ENCODE measurements at places on chromosomes 2 and 18.
A peak's percentile ranks its signal among the peaks of the same experiment; 100 is the strongest.

DNA sequence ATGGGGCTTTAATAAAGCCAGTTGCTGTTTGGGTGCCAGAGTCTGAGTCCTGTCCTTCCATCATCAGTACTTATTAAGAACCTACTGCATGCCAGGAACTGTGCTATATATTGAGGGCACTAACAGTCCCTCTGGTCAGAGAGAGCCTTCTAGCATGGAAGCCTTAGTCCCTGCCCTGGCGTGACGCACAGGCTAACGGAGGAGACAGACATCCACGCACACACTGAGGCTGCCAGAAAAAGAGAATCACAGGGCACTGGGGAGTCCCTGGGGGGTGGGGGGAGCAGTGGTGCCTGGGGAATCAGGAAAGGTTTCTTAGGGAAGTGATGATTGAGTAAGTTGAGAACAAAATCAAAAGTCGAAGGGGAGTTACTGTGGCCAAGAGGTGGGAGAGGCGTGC is 31.5 kb downstream of the CTIF start:
- DNase-seq: no peak

DNA sequence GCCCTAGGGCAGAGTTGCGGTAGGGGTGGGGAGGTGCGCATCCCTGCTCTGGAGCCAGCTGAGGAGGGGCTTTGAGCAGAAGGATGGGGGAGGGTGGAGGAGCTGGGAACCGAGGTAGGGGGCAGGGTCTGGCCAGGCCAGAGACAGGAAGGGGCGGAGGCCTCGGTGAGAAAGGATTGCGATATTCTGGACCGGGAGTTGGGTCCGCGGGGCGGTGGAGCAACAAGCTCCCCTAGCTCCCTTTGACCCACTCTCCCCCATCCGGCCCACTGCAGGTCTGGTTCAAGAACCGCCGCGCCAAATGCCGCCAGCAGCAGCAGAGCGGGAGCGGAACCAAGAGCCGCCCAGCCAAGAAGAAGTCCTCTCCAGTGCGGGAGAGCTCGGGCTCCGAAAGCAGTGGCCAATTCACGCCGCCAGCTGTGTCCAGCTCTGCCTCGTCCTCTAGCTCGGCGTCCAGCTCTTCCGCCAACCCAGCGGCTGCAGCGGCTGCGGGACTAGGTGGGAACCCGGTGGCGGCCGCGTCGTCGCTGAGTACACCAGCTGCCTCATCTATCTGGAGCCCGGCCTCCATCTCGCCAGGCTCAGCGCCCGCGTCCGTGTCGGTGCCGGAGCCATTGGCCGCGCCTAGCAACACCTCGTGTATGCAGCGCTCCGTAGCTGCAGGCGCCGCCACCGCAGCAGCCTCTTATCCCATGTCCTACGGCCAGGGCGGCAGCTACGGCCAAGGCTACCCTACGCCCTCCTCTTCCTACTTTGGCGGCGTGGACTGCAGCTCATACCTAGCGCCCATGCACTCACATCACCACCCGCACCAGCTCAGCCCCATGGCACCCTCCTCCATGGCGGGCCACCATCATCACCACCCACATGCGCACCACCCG is 4.8 kb downstream of the OTX1 start:
- DNase-seq: no peak

- DNase-seq: no peak
These were observed 21.3 kb upstream of the AFTPH start for GRCh38 chr2:64502860-64503259.

DNA sequence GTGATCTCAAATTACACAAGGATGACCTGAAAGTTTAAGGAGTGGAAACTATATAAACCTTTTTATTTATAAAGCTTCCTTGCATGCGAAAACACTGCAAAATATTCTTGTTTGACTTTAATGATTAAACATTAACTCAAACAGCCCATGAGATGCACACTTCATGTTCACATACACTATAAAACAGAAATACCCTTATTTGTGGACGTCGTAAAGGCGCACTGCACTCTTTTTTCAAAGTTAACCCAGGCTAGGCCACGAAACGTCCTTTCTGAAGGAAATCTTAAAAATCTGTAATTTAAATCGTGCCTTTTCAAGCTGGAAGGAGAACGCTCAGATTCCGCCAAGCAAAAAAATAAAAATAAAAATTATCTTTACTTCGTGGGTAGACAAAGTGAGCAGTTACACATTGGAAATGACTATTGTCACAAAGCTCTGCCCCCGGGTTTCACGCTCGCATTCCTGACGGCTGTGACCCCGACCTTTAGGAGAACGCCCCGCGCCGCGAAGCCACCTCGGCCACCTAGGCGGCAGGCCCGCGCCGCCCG is 728 bp downstream of the FAM168B start:
- no peak for DNase-seq

DNA sequence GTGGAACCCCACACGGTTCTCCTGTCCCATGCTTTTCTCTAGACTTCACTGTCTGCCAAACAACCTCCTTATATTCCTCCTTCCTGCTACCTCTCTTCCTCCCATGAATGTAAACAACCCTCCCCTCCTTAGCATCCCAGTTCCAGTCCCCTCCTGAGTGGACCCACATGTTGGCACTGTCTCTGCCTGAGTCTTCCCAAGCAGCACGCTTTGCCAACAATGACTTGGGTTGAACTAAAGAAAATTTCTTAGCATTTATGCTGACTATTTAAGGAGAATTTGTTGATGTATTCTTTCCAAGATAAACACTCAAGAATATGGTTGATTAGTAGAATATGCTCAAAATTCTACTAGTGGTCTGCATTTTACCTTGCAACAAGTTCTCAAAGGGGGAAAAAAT is 338.0 kb downstream of the TNS1 start:
- no peak for DNase-seq

GRCh38 chr2:235183786-235184185 is 232.0 kb downstream of the SH3BP4 start:
- DNase-seq: no peak

DNA sequence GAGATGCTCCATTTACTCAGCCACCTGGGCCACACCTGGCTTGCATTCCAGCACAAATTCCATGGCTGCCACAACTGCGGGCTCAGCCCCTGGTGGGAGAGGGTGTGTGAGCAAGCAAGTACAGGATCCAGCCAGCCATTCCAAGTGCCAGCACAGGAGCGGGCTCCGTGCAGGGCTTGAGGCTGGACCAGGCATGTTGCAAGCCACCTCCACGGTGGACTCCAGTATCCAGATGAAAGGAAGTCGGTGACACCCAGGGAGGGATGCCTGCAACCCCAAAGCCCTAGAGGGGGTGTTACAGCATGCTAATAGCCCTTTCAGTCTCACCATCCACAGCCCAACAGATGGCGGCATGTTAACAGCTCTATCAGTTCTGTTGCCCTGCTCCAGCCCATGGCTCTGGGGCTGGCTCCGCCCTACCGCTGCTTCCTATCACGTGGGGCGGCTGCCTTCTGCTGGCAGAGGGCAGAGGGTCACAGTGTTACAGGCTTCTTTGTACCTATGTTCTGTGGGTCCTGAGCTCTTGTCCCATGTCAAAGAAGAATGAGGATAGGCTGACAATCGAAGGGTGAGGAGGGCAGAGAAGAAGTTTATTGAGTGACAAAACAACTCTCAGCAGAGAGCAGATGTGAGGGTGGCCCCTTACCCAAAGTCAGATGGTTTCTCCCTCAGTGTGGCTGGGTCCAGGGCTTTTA is 11.7 kb upstream of the GORASP2 start:
- DNase-seq: no peak

DNA sequence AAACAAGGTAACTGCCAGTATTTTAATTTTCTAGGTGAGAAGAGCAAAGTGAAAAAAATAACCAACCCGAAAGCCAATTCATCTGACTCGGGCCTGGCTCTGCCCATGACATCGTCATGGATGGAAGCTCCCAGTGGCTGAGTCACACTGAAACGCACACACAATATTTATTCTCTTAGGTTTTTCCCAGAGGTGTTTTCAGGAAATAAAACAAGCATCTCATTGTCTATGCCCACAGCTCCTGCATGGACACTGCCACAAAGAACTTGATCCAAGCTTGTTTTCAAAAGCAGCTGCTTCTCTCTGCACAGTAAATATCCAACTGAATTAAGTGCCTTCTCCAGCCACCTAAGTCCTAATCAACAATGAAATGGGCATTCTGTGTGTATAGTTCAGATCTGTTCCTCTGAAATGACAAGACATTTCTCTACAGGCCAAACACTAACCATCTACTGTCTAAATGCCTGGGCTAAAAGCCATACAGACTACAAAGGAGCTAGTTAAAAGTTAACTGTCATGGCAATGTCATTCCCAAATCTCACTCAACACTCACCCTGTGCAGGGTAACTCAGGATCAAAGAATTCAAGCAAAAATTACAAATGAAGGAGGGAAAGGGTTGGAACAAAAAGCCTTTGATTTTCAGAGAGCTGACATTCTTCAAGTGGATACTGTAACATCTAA is 62.9 kb downstream of the RPL31 start:
- peak; percentile 76 for DNase-seq

- DNase-seq: no peak
These were observed 114.0 kb downstream of the HIBCH start for GRCh38 chr2:190205657-190206056.

DNA sequence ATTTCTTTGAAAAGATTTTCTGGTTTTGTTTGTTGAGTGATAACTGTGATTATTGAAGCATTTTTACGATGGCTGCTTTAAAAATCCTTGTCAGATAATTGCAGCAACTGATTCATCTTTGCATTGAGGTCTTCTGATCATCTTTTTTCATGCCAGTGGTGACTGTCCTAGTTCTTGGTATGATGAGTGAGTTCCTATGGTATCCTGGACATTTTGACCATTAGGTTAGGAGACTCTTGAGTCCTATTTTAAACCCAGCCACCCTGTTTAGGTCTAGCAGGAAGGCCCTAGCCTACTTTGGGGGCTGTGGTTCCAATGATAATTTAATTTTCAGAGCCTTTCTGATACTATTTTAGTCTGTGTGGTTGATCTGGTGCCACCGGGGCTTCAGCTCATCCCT is 72.7 kb upstream of the REV1 start:
- no peak for DNase-seq
